ENCODE measurements at places on chromosomes 3 and 15.

DNA sequence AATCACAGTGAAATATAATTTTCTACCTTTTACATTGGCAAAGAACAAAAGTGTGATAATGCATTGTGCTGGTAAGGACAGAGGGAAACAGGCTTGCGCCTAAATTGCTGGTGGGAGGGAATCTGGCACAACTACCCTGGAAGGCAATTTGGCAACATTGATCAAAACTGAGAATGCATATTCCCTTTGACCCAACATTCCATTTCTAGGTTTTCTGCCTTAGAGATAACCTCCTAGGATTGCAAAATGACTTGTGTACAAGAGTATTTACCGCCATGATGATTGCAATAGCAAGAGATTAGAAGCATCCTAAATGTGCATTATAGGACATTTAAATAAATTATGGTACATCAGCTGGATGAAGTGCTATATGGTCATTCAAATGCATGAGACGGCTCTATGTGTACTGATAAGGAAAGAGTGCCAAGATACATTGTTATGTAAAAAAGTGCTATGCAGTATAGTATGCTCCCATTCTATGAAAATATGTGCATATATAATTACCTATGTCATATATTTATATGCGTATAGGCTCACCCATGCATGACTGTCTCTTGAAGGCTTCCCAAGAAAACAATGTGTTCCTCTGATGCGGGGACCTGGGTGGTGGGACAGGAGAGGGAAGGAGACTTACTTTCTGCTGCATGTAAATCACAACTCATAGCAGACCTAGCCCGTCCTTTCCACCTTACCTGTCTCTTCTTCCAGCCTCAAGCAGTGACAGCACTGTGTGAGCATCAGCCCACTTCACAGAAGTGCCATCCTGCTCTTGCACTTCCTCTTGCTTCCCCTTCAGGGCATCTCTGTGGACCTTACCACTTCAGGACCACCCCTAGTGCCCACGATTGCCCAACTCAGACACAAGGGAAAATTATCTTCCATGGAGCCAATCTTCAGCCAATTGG, 249.9 kb upstream of the TLE3 start:
- DNase-seq, result no peak

DNA sequence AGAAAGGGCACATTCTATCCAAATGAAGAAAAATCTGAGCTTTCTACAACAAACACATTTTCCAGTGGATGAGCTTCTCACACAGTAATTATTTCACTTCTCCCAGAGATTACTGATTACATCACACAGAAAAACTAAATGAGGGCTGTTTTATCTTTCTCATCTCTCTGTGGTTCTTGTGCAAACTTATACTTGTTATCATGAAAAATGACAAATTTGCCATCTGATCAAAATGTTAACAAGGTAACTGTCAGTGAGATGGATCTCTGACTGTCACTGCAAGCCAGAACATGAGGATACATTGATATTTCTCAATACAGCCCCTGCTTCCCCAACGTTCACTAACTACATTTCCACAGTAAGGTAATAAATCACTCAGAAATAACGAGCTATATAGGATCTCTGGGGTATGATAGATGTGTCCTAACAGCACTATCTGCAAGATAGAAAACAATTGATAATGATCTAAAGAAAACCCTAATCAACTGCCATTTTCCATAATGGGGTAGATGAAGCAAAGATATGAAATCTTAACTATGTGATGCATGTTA, 829.3 kb upstream of the CFAP20DC start:
- DNase-seq, result no peak

DNA sequence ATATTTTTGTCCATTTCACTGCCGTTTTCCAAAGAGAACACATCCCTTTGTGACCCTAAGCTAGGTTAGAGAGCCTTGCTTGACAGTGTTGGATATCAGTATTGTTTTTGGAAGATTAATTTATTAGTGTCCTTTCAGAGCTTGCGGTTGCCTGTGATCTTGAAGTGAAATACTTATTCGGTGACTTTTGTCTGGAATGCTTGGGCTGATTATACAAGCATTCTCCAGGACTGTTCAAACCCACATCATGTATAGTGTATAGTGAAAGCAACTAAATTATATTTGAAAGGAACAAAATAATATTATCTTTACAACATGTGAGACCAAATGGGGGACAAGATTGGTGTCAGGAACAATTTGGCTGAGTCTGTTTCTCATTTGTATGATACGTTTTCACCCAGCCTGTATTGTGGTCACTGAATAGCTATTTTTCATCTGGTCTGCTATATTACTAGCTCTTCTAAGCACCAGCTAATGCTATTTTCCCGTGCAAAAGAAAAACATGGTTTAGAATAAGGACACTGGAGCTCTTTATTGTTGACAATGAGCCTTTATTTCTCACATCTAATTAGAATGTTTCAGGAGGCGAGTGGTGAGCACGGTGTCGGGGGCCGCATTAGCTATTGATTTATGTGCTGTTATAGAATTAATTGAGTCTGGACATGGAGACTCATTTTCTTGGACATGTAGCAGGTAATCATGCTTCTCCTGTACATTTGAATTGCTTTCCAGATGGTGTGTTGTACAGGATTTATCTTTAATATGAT, 158.1 kb downstream of the APBA2 start:
- no peak for DNase-seq

GRCh38 chr3:50212502-50212901, 7.4 kb downstream of the SLC38A3 start:
- DNase-seq, result no peak

- peak; percentile 31 for DNase-seq
These were observed 30.4 kb downstream of the ATG3 start for GRCh38 chr3:112531358-112531781.

GRCh38 chr3:193269343-193270028, 28.5 kb downstream of the PLAAT1 start:
- no peak for DNase-seq

DNA sequence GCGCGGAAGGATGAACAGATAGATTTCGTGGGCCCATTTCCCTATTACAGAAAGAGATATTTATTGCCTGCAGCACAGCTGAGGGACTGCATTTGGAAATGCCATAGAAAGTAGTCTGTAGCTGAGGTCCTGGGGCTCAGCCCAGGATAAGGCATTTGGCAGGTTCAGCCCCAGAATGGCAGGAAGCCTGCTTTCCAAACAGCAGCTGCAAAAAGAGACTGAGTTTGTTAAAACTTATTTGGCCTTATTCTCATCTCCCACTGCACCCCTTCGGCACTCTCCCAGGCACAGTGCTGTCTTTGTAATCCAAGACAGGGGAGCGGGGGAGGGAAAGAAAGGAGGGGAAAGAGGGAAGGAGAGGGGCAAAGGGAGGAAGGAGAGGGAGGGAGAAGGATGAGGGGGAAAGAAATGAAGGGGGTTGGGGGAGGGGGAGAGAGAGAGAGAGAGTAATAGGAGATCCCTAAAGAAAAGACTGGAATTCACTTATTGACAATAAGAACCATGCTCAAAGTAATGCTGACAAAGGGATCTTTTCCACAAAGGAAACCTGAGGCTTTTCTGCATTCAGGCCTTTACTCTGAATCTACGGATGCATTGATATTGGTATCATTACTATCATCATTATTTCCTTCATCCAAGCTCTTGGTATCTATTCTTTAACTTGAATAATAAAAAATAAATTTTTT, 94.0 kb upstream of the LRRN1 start:
- DNase-seq, result no peak

GRCh38 chr15:101615986-101616848, 36.0 kb downstream of the TM2D3 start:
- peak; percentile 12 for DNase-seq

- DNase-seq, result no peak
These were observed 75.9 kb upstream of the TMC3 start for GRCh38 chr15:81449836-81450474.

GRCh38 chr15:42971830-42972229, 51.3 kb upstream of the TTBK2 start:
- DNase-seq, result no peak

DNA sequence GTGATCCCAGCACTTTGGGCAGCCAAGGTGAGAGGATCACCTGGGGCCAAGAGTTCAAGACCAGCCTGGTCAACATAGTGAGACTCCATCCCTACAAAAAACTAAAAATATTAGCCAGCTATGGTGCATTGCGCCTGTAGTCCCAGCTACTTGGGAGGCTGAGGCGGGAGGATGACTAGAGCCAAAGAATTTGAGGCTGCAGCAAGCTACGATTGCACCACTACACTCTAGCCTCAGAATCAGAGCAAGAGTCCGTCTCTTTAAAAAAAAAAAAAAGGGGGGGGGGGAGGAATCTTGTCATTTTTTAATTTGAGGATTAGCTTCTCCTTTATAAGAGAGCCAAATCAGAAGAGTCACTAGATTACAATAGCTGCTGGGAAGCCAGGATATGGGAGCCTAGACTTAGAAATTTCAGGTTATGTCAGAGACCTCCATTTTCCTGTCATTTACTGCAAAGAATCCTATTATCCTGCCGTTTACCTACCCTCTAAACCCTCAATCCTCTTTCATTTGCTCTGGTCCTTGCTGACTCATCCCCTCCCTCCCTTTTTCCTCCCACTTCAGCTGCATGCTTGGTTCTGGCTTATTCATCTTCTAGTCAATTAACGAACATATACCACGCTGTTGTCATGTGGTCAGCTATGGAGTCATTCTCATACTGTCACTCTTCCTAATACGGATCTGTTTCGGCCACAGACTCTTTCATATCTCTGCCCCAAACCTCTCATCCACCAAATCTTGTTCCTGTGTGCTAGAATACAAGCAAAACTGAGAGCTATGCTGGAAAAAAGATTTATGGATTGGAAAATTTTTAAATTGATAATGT, 83.8 kb upstream of the PPIB start:
- DNase-seq, result peak; percentile 96

DNA sequence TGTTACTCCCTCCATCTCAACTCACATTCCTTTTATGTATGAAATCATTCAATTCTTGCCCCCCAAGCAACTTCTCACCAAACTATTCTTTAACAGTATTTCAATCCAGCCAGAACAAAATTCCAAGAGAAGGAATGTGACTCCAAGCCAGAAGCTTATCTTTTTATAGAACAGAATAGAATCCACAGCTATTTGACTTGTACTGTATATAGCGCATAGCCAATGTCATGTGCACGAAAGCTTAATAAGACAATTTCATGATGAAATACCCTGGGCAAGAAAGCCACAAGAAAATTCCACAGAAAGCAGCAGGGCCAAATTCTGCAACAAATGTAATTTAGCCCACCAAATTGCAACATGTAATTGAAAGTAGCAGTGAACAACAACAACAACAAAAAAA, 127.6 kb upstream of the UBE2E2 start:
- no peak for DNase-seq

DNA sequence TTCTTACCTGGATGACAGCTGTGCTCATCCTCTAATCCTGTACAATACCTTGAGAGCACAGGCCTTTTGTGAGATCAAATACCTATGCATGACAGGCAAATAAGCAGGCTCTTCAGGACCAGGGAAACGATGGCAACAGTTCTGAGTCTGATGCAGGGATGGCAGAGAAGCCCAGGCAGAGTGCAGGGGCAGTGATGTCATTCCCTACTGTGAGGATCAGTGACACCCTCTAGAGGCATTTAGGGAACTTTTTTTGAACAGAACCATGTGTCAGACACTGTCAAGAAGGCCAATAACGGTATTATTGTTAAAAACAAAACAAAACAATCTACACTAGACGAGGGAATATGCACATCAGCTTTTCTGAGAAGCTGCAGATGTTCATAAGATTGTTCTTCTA, 314.8 kb upstream of the CTDSPL start:
- DNase-seq, result peak; percentile 27

All from activated CD4-positive, alpha-beta T cell treated with anti-CD3 and anti-CD28 coated beads, Interleukin-10, Interleukin-2, amounts not matched to agents 100 ng/mL and 50 ng/mL, durations not matched to agents 16 hours and 8 hours (primary cell).